Naive thymus-derived CD8-positive, alpha-beta T cell (primary cell): ENCODE measurements at places on chromosomes 1 and 21. TPM values are rescaled to one million over a fixed set of nuclear protein-coding genes. Genes with fewer than 3 reads are reported as not detected.

Gene DDX59
- 41.3 TPM for total RNA-seq

Gene KANK4
- not detected for total RNA-seq

Gene HPCAL4
- 32.5 TPM for total RNA-seq

Gene PLA2G4A
- total RNA-seq: not detected

Gene LCE1B
- total RNA-seq: not detected

Gene OR2L13
- not detected for total RNA-seq

Gene CD5L
- total RNA-seq: not detected

Gene MYOG
- not detected for total RNA-seq

DNA sequence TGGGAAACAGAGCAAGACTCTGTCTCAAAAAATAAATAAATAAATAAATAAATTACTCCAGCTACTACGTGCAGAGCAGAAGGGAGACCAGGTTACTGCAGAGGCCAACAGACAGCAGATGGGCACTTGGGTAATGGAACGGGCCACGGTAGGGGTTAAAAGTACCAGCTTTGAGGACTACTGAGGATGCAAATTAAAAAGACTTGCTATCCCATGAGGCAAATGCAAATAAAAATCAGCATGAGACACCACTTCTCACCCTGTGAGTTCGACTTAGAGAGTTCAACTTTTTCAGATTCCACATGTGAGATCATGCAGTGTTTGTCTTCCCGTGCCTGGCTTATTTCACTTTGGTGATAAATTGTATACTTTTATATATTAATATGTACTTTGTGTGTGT is 6.6 kb downstream of the SLC2A5 start:
- H3K36me3 ChIP-seq: no peaks in the 10 kb centered on the region
- H3K4me3 ChIP-seq: no peak overlapping the region
- no peak overlapping the region for H3K27ac ChIP-seq
- H3K27me3 ChIP-seq: no peaks in the 10 kb centered on the region
- DNase-seq: no peak

DNA sequence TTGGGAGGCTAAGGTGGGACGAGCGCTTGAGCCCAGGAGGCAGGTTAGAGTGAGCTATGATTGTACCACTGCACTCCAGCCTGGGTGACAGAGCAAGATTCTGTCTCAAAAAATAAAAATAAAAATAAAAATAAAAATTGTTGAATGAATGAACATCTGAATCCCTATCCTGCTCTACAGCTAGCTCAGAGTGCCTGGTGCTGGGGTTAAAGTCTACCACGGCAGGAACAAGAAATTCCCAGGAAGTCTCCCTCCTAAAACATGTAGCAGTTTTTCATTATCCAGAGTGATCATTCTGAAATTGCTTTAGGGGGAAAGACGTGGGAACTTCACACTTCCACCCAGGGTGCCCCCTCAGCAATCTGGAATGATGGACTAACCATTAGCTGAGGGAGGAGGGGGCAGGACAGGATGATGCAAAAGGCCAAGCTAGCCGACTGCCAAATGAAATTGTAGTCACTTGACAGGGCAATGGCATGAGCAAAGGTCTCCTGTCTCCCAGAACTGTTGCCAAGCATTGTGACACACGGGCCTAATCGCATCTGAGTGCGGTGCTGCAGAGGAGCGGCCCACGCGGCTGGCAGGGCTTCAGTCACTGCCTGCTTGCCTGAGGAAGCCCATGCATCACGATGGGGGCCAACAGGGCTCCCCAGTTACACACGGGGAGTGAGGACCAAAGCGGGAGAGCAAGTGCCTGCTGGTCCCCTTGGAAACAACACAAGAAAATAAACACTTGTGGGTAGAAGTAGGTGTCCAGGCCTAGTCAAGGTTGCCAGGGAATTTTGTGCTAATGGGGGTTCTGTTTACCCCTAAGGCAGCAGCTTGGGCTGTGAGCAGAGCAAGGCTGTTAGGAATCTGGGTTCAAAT is 85.7 kb downstream of the NENF start:
- no peaks in the 10 kb centered on the region for H3K36me3 ChIP-seq
- H3K27ac ChIP-seq: no peak overlapping the region
- DNase-seq: no peak
- H3K27me3 ChIP-seq: peaks cover 18% of the 10 kb centered on the region

DNA sequence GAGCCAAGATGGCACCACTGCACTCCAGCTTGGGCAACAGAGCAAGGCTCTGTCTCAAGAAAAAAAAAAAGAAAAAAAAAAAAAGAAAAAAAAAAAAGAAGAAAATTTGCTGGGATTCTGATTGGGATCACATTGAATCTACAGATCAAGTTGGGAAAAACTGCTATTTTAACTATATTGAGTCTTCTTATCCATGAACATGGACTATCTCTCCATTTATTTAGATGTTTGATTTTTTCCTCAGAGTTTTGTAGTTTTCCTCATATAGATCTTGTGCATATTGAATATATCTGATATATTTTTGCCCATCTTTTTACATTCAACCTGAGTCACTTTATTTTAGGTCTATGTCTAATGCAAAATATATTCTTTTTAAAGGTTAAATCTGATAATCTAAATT is 58.3 kb upstream of the B3GALNT2 start:
- no peak for DNase-seq
- no peaks in the 10 kb centered on the region for H3K36me3 ChIP-seq

DNA sequence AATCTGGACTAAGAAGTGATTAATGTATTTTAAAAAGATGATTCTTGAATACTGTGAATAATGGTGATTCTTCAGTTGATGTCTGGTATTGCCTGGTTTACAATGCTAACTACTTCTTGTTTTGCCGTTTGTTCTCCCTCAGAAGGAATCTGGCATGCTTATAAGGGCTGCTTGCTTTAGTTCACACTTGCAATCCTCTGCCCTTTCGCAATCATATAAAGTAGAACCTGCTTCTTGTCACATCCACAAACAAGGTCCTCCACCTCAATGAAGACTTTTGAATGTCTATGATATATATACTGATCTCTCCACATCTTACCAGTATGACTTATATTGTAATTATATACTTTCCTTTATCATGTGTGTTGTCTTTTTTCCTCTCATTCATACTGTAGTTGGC is 92.6 kb downstream of the ADGRL4 start:
- DNase-seq: no peak
- H3K36me3 ChIP-seq: no peaks in the 10 kb centered on the region
- no peaks in the 10 kb centered on the region for H3K4me1 ChIP-seq
- H3K27me3 ChIP-seq: no peaks in the 10 kb centered on the region
- no peak overlapping the region for H3K4me3 ChIP-seq
- H3K27ac ChIP-seq: no peak overlapping the region

DNA sequence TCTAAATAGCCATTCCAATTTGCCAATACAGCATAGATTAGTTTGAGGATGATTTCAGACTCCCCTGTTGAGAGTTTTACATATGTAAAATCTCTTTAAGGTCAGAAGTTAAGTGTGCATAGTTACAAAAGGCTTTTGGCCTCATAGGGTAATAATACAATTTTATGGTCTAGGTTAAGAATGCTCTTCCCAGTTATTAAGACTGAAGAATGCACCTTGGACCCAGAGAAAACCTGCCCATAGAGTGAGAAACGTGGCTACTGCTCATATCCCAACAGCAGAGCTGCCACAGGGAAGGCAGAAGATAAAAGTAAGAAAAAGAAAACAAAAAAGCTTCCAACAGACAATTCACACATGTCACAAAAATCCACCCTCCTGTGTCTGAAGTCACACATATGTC is 255.9 kb downstream of the LMO4 start:
- no peaks in the 10 kb centered on the region for H3K4me1 ChIP-seq
- H3K36me3 ChIP-seq: no peaks in the 10 kb centered on the region
- H3K4me3 ChIP-seq: no peak overlapping the region
- no peaks in the 10 kb centered on the region for H3K27me3 ChIP-seq
- no peak overlapping the region for H3K27ac ChIP-seq
- DNase-seq: no peak

GRCh38 chr1:117669572-117669971 is 63.7 kb downstream of the TENT5C start:
- H3K4me1 ChIP-seq: peaks cover 60% of the 10 kb centered on the region
- no peak overlapping the region for H3K4me3 ChIP-seq
- no peaks in the 10 kb centered on the region for H3K36me3 ChIP-seq
- DNase-seq: no peak
- H3K27me3 ChIP-seq: peaks cover 56% of the 10 kb centered on the region
- H3K27ac ChIP-seq: no peak overlapping the region
